ENCODE measurements at places on chromosomes 1 and 21.

- no peak for DNase-seq
These were observed 80.7 kb downstream of the NDUFS5 start for GRCh38 chr1:39106801-39107327.

- no peak for DNase-seq
These were observed 17.9 kb upstream of the SMG7 start for GRCh38 chr1:183454377-183454776.

DNA sequence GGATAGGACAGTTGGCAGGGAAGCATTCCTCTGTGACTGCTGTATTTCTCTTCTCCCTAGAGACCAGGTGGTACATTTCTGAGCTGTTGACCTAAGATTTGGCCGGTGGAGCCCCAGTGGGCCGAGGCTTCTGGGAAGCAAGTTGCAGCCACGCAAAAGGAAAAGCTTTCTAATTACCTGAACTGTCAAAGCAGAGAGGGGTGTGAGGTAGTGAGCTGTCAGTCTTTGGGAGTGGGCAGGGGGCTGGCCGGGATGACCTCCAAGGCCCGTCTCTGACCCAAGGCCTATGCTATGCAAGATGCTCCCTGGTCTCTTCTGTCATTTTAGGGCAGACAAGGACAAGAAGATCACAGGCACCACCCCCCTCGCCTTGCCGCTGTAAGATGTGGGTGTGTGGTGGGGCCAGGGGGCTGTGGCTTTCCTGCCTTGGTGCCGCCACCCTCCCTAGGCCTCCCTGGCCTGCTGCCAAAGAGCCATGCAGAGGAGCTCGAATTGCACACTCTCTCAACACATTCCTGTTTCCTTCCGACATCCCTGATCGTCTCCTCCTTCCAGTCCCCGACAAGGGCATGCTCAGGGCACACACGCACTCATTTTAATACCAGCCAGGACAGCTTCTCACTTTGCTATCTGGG, 7.7 kb downstream of the PADI1 start:
- DNase-seq: peak; percentile 59

DNA sequence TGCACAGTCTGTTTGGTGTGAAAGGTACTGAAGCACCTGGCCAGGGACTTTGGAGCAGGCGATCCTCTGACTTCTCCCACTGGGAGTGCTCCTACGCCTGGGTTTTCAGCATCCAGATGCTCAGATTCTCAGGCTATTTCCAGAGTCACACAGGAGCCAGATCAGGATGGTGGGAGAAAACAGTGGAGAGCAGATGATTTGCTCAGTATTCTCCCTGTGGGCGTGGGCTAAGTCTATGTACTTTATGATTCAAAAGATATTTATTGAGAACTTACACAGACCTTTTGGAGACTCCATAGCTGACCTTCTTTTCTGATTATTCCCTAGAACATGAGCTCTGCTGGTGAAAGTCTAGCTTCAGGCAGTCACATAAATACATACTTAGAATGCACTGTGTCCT, 134.6 kb downstream of the TENT5C start:
- no peak for DNase-seq

DNA sequence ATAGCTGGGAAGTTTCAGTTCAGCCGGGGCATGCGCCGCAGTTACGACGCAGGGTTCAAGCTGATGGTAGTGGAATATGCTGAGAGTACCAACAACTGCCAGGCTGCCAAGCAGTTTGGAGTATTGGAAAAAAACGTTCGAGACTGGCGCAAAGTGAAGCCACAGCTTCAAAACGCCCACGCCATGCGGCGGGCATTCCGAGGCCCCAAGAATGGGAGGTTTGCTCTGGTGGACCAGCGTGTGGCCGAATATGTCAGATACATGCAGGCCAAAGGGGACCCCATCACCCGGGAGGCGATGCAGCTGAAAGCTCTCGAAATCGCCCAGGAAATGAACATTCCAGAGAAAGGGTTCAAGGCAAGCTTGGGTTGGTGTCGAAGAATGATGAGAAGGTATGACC, 9.9 kb downstream of the POGK start:
- no peak for DNase-seq

- no peak for DNase-seq
These were observed 16.5 kb upstream of the PSMB2 start for GRCh38 chr1:35657851-35658250.

DNA sequence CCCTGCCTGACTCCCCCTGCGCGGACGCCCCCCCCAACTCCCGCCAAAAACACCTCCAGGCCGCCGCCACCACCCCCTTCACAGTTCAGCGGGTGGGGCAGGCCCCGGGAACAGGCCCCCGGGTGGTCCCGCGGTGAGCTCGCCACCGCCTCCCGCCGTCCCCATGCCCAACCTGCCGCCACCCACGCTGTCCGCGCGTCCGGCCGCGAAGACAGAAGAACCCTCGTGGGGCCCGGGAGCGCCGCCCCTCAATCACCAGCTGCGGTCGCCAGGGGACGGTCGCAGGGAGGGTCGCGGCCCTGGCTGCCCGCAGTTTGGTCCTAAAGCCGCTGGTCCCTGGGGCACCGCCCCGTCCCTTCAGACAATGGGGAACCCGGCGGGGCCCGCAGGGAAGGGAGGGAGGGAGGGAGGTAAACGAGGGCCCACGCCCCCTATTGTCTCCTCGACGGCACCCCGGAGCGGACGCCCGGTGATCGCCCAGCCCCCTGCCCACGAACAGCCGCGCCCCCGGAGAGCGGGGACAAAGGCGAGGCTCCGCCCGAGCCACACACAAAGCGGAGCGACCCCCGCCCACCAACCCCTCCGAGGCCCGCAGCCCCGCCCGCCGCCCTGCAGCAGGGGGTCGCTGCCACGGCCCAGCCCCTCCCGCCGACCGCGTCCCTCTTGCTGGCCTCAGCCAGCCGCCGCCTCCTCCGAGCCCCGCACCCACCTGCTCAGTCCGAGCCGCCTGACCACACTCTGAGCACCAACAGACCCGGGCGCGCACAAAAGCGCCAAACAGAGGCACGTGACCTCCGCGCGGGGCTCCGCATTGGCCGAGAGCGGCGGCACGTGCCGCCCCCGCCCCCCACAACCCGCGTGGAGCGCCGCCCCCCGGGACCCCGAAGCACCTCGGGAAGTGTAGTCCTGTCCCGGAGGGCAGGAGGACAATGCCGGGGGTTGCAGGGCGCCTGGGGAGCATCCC, at the start of gene STMN1:
Gene STMN1 (minus strand): TSS at position 740 of the 964 bp plus-strand sequence. CDS start 1,743 bp downstream, outside the sequence.
- DNase-seq: peak; percentile 53

- no peak for DNase-seq
These were observed 90.5 kb downstream of the NUF2 start for GRCh38 chr1:163412221-163412620.

- no peak for DNase-seq
These were observed 347.4 kb downstream of the PTPRU start for GRCh38 chr1:29583727-29584126.

DNA sequence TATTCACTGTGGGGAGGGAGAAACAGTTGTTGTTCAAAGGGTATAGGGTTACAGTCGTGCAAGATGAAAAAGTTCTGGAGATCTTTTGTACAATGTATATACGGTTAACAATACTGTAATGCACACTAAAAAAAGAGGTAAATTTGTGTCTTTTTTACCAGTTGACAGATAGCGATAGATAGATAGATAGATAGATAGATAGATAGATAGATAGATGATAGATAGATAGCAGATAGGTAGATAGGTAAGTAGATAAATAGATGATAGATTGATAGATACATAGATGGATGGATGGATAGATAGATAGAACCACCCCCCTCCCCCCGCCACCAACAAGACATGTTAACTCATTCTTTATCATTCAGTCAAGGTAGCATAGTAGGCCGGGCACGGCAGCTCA, 10.2 kb downstream of the S100A16 start:
- no peak for DNase-seq

- DNase-seq: no peak
These were observed 30.8 kb downstream of the EPHA2 start for GRCh38 chr1:16125088-16125470.

DNA sequence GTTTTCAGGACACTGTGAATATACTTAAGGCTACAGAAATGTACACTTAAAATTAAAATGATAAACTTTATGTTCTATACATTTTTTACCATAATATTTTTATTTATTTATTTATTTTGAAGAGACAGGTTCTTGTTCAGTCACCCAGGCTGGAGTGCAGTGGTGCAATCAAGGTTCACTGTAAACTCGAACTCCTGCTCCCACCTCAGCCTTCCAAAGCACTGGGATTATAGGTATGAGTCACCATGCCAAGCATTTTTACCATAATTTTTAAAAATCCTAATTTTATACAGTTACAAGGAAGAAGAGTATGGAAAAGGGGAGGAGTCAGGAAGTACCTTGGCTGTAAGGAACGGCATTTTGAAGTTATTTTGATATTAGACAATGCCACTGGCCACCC, 23.6 kb upstream of the ANGPTL3 start:
- DNase-seq: no peak

DNA sequence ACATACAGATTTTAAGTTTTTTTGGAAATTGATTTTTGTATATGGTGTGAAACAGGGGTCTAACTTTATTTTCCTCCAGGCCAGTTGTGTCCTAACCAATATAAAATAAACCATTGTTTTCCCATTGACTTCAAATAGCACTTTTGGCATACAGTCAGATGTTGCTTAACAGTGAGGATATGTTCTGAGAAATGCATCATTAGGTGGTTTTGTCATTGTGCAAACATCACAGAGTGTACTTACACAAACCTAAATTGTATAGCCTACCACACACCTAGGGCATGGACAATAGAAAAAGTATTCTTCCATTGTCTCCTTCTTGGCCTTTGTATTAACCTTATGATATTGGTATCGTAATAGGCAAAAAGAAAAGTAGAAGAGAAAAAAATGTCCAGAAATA, 37.4 kb upstream of the DISP1 start:
- no peak for DNase-seq

GRCh38 chr21:32494934-32495709, 82.6 kb downstream of the EVA1C start:
- DNase-seq: peak; percentile 35

GRCh38 chr1:94245747-94246438, 8.5 kb upstream of the ARHGAP29 start:
- DNase-seq: no peak

- DNase-seq: no peak
These were observed 22.5 kb upstream of the KHDRBS1 start for GRCh38 chr1:31991182-31991581.

GRCh38 chr1:192747301-192747700, 61.5 kb upstream of the RGS2 start:
- DNase-seq: no peak

DNA sequence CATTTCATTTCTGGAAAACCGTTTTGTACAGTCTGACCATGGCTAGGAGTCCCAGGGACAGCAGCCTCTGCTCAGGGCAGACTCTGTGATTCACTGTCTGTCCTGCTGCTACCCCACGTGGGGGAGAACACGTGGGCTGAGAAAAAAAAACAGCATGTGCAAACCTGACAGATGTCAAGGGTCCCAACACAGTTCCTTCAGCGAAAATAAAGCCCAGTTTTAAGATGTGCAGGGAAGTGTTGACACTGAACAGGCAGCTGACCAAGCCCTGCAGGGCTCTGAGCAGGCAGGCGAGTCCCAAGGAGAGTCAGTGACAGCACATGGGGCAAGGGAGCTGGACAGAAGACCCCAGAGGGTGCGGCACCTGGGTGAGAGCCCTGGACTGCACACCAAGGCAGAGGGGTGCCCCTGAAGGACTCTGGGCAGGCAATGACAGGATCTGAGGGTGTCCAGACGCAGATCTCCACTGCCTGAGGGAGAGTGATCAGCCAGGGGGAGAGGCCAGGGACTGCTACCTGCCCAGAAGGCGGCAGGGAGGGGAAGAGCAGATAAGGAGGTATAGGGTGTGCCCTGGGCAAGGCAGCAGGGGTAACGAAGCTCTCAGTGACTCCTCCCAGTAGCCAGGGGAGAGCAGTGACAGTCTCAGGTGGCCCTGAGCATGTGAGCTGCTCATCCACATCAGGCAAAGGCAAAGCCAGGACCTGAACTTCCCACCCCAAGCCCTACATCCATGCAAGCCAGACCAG, 5.1 kb upstream of the SPATC1L start:
- peak; percentile 6 for DNase-seq

- no peak for DNase-seq
These were observed 6.6 kb upstream of the TMEM51 start for GRCh38 chr1:15146971-15147376.

GRCh38 chr1:53585129-53585528, 125.9 kb downstream of the DMRTB1 start:
- DNase-seq: no peak

- peak; percentile 25 for DNase-seq
These were observed at the start of gene IFNGR2 for GRCh38 chr21:33403128-33403785. Gene IFNGR2, plus strand, starts transcription at chr21:33403413. Its CDS starts 131 bp downstream, at chr21:33403544.

- peak; percentile 29 for DNase-seq
These were observed 98.9 kb downstream of the TRABD2B start for GRCh38 chr1:47898133-47898845.

DNA sequence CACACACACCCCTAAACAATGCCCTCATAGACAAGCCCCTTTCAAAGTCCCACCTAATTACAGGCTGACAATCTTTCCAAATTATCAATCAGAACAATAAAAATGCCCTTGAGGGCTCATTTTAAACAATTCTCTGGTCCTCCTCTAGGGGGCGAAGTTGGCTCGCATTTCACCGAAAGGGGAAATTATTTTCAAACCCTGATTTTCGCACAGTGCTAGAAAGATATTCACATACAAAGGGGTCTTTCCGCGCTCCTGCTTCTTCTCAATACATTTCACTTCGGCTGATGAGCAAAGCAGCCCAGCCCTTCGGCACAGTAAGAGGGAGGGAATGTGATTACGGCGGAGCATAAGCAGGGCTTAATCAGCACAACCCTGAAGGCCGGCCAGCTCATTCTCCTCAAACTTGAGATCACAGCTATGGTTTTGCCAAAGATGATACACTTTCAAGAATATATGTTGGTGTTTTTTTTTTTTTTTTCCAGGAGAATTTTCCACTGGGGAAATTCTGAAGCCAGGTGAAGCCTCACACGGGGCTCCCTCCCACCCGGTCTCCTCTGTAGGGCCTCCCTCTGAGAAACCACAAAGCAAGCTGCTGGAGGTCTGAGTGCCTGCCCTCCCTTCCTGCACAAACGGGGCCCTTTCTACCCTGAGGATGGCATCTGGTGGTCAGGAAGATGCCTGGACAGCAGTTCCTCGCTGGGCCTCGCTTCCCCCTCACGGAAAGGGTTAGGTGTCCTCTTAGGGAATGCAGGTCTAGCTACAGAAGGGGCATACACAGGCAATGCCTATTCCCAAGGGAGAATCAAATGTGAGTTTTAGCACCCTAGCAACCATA, 66.9 kb downstream of the GNG12 start:
- peak; percentile 75 for DNase-seq

GRCh38 chr1:215400741-215401140, 166.4 kb upstream of the KCTD3 start:
- no peak for DNase-seq

Data from kidney glomerular epithelial cell (primary cell).